ENCODE measurements at places on chromosomes 16 and 17.

GRCh38 chr16:23367564-23367963, 65.5 kb downstream of the SCNN1B start:
- DNase-seq: no peak

DNA sequence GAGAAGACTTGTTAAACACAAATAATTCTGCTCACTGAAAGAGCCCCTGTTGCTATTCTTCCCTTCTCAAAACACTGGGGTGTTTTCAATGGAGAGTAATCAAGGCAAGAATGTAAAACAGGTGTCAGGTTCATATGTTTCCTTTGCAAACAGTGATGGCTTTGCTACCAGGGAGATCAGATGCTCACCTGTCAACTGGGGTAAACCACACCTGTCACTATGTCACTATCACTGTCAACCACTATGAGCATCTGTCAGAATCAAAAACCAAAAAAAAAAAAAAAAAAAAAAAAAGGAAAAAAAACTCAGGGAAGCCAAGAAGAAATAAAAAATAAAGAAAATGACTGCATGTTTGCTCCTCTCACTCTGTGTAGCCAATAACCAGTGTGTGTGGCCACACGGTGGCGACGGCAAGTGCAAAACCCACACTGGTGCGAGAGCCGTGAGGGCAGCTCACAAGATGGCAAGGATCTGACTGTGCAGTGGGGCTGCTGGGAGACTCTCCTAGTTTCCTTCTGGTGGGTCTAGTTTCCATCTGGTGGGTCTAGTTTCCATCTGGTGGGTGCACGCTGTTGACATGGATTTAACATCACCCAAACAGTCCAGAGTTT, 22.7 kb downstream of the USP22 start:
- no peak for DNase-seq

DNA sequence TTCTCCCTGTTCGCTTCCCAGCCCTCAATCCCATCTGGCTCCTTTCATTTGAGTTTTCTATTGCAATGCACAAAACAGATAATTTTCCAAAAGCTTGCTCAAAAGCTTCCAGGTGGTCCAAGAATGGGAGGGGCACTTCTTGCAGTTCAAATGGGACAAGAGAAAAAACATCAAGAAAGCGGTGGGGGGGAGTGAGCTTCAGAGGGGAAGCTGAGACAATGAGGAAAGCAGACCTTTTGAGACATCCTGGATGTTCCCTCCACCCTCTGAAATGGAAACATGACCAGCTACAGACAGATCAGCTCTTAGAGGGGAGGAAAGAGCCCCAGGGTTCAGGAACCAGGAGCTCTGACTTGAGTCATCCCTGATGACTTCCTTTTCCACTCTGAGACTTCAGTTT, 368.2 kb downstream of the SLC39A11 start:
- no peak for DNase-seq

DNA sequence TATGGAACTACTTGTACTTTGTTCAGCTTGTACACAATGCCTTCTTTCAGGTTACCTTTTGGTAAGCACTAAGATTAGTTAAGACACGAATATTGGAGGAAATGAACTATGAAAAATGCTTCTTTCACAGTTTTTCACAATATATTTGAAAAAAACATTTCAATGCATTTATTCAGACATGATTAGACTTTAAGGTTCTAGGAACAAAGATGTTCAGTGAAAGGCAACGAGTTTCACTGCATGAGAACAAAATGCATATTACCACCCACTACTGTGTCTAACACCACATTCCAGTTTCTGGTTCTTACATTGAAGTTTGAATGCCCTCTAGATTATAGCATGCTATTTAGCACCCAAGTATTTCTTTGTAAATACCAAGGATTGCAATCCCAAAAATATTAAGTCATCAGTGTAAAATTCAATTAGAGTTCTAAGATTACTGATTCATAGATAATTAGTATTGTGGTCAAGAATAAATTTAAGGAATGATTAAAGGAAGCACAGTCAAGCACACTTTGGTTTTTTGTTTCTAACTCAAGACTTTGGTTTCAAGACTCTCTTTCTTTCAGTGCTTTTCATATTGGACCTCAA, 261.7 kb downstream of the CEP112 start:
- no peak for DNase-seq

DNA sequence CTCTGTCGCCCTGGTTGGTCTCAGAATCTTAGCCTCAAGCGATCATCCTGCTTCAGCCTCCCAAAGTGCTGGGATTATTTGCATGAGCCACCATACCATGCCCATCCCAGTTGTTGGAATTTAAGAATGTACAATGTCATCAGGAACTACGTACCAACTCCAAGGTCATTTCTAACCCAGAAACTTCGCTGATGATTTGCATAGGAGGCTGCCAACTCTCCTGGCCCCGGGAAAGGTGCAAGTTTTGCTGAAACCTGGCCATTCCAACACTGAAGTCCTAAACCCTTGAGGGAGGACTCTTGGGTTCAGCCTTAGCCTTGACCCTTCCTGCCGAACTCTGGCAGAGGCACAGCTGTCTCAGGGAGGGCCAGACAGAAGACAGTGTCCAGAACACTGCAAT, 2.9 kb upstream of the KIFC3 start:
- DNase-seq: no peak

DNA sequence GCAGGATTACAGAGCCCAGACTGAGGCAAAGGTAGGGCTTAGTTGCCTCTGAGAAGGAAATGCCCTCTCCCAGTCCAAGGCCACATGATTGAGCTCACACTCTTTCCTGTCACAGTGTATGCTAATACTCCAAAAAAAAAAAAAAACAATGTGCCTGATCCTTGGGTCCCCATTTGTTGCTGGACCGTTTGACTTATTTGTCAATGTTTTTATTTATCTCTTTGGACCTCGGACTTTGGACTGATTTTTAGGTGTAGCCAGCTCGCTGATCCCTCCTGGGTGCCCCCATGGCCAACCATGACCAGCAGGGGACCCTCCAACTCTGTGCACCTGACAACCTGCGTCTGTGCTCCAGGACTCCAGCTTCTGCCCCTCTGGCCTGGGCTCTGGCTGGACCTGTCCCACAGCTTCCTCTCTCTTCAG, 622 bp upstream of the CCL16 start:
- no peak for DNase-seq
